Body of pancreas (tissue), 4 donors: ENCODE measurements at places on chromosomes 5 and 9.

GRCh38 chr9:18890372-18890771 lies 142.6 kb downstream of the SAXO1 start:
- DNase-seq = no peak

DNA sequence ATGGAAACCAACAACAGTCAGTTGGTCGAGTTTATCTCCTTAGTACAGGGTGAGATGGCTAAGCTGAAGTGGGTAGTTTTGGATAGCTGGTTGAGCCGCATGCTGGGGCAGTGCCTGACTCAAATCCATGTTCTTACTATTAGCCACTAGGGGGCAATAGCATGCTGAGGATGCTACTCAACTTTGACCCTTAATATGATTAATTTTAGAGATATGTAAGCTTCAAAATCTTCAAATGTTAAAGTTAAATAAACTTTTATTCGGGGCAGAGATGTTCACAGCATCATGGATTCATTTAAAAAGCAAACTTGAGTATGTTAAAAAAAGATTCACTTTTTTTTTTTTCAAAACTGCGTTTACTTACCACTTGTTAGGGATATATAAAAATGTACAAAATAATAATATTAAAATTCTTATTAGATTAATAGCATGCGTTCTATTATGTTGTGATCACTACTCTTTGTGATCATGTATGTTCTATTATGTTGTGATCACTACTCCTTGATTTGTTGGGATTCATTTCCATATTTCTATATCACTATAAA lies 57.0 kb downstream of the C9orf153 start:
- peak; percentile 25 for DNase-seq

- no peak for DNase-seq
These were observed 49.0 kb upstream of the SARDH start for GRCh38 chr9:133786907-133787753.

- no peak for DNase-seq
These were observed 6.3 kb downstream of the GPR21 start for GRCh38 chr9:123039617-123040219.

DNA sequence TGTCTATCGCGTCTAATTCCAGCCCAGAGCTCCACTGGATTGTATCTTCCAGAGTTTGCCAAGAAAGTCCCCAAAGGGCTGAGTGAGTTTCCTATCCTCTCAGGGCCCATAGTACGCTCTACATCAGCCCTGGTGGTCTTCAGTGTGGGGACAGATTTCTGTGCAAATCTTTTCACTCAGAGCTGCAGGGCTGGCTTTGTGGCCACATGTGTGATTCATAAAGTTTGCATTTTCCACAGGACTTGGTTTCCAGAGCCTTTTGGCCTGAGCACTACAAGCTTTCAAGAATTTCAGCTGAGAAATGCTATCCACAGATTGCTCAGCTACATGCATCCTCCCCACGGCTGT lies 76.7 kb upstream of the CXCL14 start:
- DNase-seq = no peak

- no peak for DNase-seq
These were observed 12.7 kb upstream of the FGF1 start for GRCh38 chr5:142698447-142699183.

GRCh38 chr9:16712787-16713186 lies 157.7 kb downstream of the BNC2 start:
- no peak for DNase-seq

- no peak for DNase-seq
These were observed 62.7 kb downstream of the ST8SIA4 start for GRCh38 chr5:100840370-100840769.

DNA sequence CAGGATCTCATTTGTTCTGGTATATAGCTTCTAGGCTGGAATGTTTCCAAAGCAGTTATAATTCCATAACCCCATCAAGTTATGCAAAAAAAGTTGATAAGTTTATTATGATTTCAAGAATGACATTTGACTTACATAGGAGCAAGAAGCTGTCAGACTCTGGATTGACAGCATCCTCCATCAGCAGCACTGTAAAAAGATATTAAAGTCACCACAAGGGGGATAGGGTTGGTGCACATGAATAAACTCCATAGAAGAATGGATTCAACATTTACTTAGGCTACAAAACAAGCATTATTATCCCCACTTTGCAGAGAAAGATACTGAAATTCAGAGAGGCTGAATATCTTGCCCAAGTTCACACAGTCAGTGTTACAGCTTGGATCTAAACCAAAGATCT lies 208.9 kb upstream of the SLC30A5 start:
- no peak for DNase-seq

DNA sequence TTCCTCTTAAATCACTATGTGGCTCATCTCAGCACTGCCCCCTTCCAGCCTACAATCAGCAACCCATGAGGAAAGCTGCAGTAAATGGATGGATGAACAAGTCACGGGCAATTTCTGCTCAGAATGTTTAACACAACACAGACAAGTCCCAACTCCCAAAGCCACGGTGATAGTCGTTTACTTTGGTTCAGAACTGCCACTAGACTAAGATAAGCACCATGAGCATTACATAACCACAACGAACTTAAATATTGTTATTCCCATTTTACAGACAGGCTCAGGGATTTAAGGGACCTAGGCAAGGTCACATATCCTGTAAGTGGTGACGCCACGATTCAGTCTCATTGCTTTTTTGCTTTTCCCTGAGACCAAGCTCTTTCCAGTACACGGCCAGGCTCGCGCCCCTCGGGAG lies 2.0 kb upstream of the SMIM27 start:
- DNase-seq = no peak

GRCh38 chr5:63535840-63536602 lies 426.2 kb downstream of the HTR1A start:
- no peak for DNase-seq

- DNase-seq = no peak
These were observed 55.6 kb upstream of the CAMK4 start for GRCh38 chr5:111168608-111169007.

- no peak for DNase-seq
These were observed 46.2 kb downstream of the RECK start for GRCh38 chr9:36082931-36083330.

DNA sequence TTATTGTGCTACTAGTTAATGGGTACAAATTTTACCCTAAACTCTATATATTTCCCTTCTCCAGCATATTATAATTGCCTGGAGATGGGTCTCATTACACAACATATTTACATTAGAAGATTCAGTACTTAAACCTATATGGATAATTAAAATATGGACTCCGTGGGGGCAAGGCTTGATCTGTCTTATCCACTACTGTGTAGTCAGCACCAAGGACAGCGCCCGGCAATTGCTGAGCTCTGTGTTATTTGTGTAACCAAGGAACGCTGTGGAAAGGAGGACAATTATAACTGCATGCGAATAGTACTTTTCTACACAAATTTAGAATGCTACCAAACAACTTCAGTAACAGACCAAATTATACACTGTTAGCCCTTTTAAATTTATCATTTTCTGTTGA lies 77.7 kb downstream of the DNAH5 start:
- DNase-seq = peak; percentile 7

GRCh38 chr5:98514215-98514614 lies 259.2 kb upstream of the RGMB start:
- no peak for DNase-seq

DNA sequence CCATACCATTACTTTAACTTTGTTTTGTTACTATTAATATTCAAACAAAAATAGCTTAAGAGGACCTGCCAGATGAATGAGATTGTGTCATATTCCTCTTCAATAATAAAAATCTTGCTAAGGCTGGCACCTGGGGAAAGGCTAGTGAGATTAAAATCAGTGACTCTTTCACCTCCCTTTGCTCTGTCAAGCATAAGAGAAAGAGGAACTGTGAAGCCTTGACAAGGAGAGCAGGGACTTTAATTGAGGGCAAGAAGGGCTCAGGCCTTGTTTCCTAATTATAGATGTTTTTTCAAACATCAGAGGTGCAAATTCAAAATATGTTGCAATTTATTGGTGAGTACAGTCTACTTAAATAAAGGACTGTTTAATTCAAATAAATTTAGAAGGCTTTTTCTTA lies 91.7 kb downstream of the SPATA31D1 start:
- DNase-seq = no peak

DNA sequence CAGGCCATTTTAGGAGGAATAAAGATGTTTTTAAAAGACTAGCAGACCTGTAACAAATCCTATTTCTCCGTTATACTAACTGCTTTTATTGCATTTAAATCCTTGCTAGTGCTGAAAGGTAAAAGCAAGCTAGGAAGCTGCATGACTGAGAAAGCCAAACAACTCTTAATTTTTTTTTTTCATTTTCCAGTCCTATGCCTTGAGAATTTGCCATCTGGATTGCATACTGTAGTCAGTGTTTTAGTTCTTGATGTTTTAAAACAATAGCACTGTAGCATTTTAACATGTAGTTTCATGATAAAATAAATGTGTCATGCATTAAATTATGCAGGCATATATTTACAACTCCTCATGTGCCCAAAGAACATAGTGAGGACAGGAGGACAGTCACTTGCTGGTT lies 108.4 kb upstream of the FGF10 start:
- DNase-seq = no peak

GRCh38 chr9:84411683-84412267 lies 71.2 kb upstream of the SLC28A3 start:
- DNase-seq = no peak

- peak; percentile 16 for DNase-seq
These were observed 74.5 kb downstream of the PTCD2 start for GRCh38 chr5:72394688-72395087.

GRCh38 chr9:18075253-18075952 lies 398.6 kb upstream of the ADAMTSL1 start:
- no peak for DNase-seq

DNA sequence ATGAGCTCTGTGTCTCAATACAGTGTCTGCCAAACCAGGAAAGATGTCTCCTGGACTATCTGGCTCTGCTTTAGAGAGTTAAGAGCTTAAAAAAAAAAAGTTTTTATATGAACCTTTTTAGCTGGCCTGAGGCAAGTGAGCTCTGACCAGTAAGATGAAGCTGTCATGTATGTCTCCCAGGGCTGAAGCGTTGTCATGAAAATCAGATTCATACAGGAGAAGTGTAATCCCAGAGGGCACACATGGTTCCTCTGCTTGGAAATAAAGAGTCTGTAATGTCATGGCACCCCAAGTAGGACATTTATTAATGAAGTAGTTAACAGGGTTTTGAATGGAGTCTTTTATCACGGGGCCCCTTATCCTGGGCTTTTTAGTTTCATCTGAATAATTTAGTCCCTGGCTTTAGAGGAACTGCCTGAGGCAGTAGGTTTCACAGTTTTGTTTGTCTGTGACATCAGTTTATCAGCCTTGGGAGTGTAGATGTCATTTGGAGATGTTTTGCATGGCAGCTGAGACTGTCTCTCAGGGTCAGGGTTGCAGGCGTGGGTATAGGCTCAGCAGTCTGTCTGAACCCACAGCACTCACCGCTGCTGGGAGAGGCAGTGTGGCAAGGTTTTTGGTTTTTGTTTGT lies 223.3 kb downstream of the DIRAS2 start:
- DNase-seq = no peak

- peak; percentile 45 for DNase-seq
These were observed 377.1 kb downstream of the SPOCK1 start for GRCh38 chr5:137122075-137122474.

GRCh38 chr5:144191998-144192397 lies 21.3 kb downstream of the KCTD16 start:
- no peak for DNase-seq

GRCh38 chr5:68217047-68217355 lies 1.4 kb downstream of the PIK3R1 start:
- DNase-seq = no peak

DNA sequence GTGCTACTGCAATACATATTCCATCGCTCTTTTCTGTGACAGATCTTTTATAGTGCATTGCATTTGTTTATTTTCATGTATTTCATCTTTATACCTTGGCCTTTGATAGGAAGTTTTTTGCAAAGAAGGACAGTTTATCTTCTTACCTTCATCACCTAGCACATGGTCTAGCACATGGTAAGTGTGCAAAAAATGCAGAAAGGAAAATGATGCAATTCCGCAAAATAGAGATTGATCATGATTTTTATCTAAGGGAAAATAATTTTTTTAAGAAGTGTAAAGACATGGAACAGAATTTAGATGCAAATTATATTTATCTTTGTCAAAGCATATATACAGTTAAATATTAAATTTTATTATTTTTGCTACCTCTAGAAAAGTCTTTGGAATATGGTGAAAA lies 19.2 kb upstream of the NIM1K start:
- DNase-seq = no peak

DNA sequence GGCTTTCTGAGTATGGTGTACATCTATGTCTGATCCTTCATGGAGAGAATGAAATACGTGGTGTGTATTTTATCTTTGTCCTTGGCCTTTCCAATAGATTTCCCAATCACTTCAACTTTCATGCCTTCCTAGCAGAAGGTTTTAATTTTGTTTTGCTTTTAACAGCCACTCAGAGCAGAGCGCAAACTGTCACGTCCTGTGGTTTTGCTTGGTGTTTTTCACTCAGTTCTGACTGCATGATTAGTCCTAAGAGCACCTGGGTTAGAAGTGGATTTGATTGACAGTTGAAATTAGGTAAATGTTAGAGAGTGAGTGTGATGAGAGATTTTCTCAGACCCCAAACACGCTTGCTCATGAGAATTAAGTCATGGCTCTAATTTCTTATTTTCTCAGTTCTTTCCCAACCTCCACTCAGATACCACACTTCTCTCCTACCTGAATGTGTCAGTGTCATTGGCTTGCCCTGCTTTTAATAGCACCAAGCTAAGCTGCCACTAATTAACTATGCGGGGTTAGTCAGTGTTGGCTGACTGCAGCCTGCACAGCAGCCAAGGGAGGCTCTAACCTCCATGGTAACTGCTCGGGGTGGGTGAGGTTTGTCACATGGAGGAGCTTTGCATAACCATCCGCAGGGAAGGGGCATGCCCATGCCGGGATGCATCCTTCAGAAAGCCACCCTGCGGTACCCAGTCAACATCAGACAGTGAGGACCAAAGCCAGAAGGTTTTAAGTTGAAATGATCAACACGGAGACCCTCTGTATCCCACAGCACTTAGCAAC lies 173.4 kb downstream of the NR3C1 start:
- no peak for DNase-seq

- DNase-seq = no peak
These were observed 119.8 kb upstream of the NEK6 start for GRCh38 chr9:124137944-124138335.

GRCh38 chr5:171246231-171246630 lies 62.8 kb upstream of the TLX3 start:
- DNase-seq = no peak

DNA sequence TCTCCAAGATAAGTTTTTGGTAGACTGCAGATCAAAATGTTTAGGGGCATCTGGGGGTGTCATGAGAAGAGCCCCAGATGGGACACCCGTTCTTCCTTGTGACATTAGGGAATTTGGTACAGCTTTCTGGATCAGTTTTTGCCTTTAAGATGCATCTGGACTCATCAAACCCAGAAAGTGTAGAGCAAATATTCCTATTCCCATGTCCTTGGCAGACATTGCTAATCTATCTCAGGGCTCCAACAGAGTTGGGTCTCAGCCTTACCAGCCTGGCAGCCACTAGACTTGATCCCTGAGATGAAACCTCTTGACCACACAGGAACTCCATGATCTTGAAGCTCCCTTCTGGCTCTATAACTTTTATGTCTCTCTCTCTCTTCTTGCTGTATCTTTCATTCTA lies 35.6 kb downstream of the ERGIC1 start:
- no peak for DNase-seq

- DNase-seq = no peak
These were observed 63.2 kb downstream of the COL27A1 start for GRCh38 chr9:114218264-114219120.

GRCh38 chr5:98214240-98215051 lies 559.0 kb upstream of the RGMB start:
- DNase-seq = no peak
